ENCODE measurements at places on chromosomes 5 and 9. TPM values are rescaled to one million over a fixed set of nuclear protein-coding genes. Genes with fewer than 3 reads are reported as not detected.

The PAPPA gene
- total RNA-seq = under 0.01 TPM

The C5 gene
- 0.48 TPM for total RNA-seq

The GLDC gene
- 0.43 TPM for total RNA-seq

The NDUFB6 gene
- total RNA-seq = 19.2 TPM

The SUSD1 gene
- total RNA-seq = 10.2 TPM

The S1PR3 gene
- total RNA-seq = under 0.01 TPM

The FOXD4 gene
- 0.24 TPM for total RNA-seq

The DRD1 gene
- not detected for total RNA-seq

The FYB1 gene
- 1.4 TPM for total RNA-seq

The DMGDH gene
- total RNA-seq = 2.7 TPM

The DNAH5 gene
- total RNA-seq = 0.96 TPM

The PCDHGA10 gene
- 4.3 TPM for total RNA-seq

The MEGF9 gene
- 11.7 TPM for total RNA-seq

The RUFY1 gene
- total RNA-seq = 41.9 TPM

The NNT gene
- total RNA-seq = 34.9 TPM

The DPP7 gene
- total RNA-seq = 80.4 TPM

The TMEFF1 gene
- 0.21 TPM for total RNA-seq

The AUH gene
- 21.0 TPM for total RNA-seq

The C9orf153 gene
- 0.48 TPM for total RNA-seq

The FBP1 gene
- not detected for total RNA-seq

The PPP1R26 gene
- total RNA-seq = 25.1 TPM

The CNOT8 gene
- 70.8 TPM for total RNA-seq

The ZDHHC11 gene
- total RNA-seq = 0.72 TPM

The IFNA6 gene
- total RNA-seq = not detected

The SPATA31C1 gene
- not detected for total RNA-seq

The ZNF169 gene
- total RNA-seq = 2.7 TPM

The GADD45G gene
- not detected for total RNA-seq

The OTP gene
- total RNA-seq = not detected

The WASHC1 gene
- total RNA-seq = 6.0 TPM

The THOC3 gene
- 150 TPM for total RNA-seq

The LRSAM1 gene
- total RNA-seq = 11.1 TPM

The ISL1 gene
- 1.9 TPM for total RNA-seq

The RASEF gene
- 13.0 TPM for total RNA-seq

The PAIP1 gene
- total RNA-seq = 156 TPM

The RNF208 gene
- total RNA-seq = 0.24 TPM

The TAF11L5 gene
- not detected for total RNA-seq

The CDH18 gene
- not detected for total RNA-seq

The OBP2B gene
- total RNA-seq = not detected

The LCN1 gene
- not detected for total RNA-seq

The PCDHB9 gene
- not detected for total RNA-seq

The SLC4A9 gene
- total RNA-seq = 0.21 TPM

The CCDC127 gene
- 3.6 TPM for total RNA-seq

The EPB41L4B gene
- total RNA-seq = 31.5 TPM
